ENCODE measurements at places on chromosomes 6 and 20.

- no peak for DNase-seq
Measured at GRCh38 chr6:164628302-164628931, 681.0 kb downstream of the C6orf118 start.

- DNase-seq = peak; percentile 68
Measured at GRCh38 chr6:130927305-130927704, 100.1 kb downstream of the SMLR1 start.

DNA sequence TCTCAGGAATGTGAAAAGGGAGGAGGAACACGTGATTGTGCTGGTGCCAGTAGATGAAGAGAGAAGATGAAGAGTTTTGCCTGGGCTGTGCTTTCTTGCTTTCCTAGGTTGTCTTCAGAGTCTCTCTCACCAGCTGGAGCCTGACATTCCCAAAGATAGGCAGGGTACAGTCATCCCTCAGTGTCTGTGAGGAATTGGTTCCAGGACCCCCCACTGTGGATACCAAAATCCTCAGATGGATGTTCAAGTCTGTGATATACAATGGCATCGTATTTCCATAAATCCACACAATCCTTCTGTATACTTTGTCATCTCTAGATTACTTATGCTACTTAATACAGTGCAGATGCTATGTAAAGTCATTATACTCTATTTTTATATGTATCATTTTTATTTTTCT is 113.5 kb downstream of the SAMD5 start:
- no peak for DNase-seq

- peak; percentile 63 for DNase-seq
Measured at GRCh38 chr6:143745166-143746133, 67.7 kb downstream of the PHACTR2 start.

- no peak for DNase-seq
Measured at GRCh38 chr6:105324386-105324950, 78.4 kb downstream of the PREP start.

- DNase-seq = no peak
Measured at GRCh38 chr6:40947876-40948526, 91.0 kb downstream of the UNC5CL start.

DNA sequence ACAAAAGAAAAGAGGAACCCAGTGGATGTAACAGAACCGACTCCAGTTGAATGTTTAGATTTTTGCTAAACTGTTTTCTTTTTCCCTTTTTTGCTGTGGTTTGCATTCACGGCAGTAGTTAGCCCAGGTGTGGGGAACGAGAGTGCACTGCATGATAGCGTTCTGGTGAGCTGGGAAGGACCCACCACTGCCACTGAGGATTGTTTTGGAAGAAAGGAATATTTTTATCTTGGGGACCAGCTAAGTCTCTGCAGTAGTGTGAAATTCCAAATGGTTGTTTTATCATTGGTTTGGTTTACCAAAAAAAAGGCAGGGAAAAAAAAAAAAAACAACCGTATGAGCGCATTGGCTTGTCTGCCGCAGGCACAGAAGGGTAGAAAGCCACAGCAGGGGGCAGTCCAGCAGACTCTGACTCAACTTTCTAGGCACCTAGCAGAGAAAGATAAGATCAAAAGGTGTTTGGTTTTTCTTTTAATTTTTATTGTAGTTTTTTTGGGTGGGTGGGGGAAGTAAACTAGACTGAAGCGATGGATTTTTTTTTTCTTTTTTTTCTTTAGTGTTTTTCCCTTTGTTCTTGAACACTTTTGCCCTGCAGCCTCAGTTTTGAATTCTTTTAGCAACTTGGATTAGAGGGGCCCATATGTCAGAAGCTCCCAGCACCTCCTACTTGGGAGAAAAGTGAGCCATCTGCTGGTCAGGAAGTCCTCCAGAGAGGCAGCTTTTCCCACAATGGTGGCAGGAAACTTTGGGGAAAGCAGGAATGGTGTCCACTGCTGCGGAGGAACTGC is 13.5 kb upstream of the RAB5IF start:
- peak; percentile 43 for DNase-seq

GRCh38 chr6:11822346-11822745 is 43.7 kb upstream of the ADTRP start:
- no peak for DNase-seq

DNA sequence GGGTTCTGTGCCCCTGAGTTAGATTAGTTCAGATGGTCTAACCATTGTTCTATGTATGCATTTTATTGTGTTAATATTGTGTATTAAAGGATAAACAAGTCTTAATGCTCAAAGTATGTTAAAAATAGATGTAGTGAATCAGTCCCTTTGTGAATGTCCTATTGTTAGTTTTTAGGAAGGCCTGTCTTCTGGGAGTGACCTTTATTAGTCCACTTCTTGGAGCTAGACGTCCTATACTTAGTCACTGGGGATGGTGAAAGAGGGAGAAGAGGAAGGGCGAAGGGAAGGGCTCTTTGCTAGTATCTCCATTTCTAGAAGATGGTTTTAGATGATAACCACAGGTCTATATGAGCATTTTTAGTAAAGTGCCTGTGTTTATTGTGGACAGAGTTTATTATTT is 12.3 kb upstream of the HMGN4 start:
- no peak for DNase-seq

DNA sequence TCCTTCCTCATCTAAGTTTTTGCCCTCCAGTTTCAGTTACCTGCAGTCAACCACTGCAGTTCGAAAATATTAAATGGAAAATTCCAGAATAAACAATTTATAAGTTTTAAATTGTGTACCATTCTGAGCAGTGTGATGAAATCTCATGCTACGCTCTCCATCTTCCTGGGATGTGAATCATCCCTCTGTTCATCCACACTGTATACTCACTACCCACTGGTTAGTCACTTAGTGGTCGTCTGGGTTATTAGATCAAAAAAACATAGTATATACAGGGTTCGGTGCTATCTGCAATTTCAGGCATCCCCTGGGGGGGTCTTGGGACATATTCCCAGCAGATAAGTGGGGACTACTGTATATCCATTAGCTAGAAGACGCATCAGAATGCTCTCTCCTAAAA is 151.9 kb upstream of the SLC22A16 start:
- no peak for DNase-seq

DNA sequence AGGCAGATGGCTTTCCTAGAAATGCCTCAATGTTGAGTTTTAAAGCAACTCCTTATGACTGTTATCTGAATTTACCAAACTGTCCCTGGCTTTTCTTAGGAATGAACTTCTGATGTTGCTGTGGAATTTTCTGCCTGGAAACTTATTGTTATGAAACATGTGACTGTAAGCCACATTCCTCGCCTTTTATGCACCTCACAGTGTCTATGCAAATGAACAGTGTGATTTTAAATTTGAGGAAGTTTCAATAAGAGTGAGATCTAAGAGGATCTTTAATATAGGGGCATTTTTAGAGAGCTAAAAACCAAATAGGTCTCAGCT is 2.4 kb upstream of the CCR6 start:
- DNase-seq = no peak

Measured in pons (tissue), 1 donor.